Neural progenitor cell (in vitro differentiated cells): ENCODE measurements at places on chromosomes 6 and 20. TPM values are rescaled to one million over a fixed set of nuclear protein-coding genes. Genes with fewer than 3 reads are reported as not detected.

DNA sequence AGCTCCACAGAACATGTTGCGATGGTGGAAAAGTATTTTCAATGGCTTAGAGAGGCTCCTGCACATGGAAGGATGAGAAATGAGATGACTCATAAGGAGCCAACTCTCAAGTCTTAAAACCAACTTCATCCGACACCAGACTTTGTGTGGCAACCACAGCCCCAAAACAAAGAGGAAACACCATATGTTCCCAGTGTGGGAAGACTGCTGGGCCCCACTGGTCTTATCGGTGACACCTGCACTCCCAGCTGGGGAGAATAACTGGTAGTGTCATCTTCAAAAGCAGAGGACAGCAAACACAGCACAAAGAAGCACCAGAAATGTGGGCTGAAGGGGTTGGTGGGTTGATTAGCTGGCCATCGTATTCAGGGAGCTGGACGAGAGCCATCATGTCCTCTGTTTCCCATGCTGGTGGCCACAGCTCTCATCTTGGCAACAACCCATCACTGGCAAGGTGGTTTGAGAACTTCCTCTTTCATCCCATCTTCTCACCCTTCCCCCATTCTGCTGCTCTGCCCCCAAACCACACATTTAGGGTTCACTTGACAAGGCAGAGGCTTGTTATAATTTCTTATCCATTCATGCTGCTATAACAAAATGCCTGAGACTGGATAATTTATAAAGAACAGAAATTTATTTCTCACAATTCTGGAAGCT is 46.0 kb upstream of the TASP1 start:
- no peak for DNase-seq

- no peak for DNase-seq
These were observed 42.5 kb upstream of the FERMT1 start for GRCh38 chr20:6165346-6165745.

- no peak for DNase-seq
These were observed 98.6 kb downstream of the NDUFAF5 start for GRCh38 chr20:13883425-13883824.

GRCh38 chr6:12196326-12196936 is 93.7 kb upstream of the EDN1 start:
- DNase-seq: no peak

GRCh38 chr6:31157513-31158139 is at the start of gene CCHCR1:
Gene CCHCR1, minus strand, starts transcription at chr6:31157802. Its CDS starts 202 bp downstream, at chr6:31157600.
- DNase-seq: peak; percentile 46

- no peak for DNase-seq
These were observed 193.8 kb downstream of the PLCB4 start for GRCh38 chr20:9262653-9263194.

DNA sequence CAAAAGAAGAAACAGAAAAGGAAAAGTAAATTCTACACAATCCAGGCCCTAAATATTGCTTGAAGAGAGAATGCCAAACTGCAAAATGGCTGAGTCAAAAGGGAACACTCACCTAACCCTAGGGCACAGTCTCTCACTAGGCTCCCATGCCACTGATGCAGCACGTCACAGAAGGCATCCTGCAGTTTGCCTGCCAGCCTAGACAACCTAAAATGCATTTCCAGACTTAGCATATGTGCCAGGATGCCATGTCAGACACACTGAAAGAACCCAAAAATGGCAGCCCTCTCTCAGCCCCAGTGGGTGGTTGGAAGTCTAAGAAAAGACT is 10.6 kb upstream of the SIRPD start:
- no peak for DNase-seq

DNA sequence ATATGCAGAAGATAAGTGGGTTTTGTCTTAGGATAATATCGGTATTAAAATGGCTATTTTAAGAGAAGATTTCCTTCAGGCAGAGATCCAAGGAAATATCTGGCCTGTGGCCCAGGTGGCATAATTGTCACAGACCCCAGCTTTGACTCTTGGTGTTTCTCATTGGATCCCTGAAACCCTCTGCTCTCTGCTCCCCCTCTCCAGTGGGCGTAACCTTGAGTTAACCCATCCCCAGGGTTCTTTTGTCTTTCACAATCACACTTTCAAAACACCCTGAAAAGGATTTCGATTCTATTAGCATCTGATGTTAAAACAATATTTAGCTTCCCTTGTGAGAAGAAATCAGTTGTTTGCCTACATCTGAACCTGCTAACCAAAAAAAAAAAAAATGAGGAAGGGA is 7.2 kb downstream of the SSTR4 start:
- DNase-seq: peak; percentile 27

GRCh38 chr6:122790423-122791309 is 1.6 kb downstream of the SMPDL3A start:
- no peak for DNase-seq

- DNase-seq: peak; percentile 13
These were observed 1.7 kb upstream of the FBXO5 start for GRCh38 chr6:152984513-152984872.

- no peak for DNase-seq
These were observed 99.6 kb downstream of the PREX1 start for GRCh38 chr20:48728042-48728825.

- DNase-seq: no peak
These were observed 104.6 kb upstream of the CDYL start for GRCh38 chr6:4671587-4672115.

- peak; percentile 3 for DNase-seq
These were observed 279.2 kb downstream of the PTPRK start for GRCh38 chr6:128241216-128241615.

DNA sequence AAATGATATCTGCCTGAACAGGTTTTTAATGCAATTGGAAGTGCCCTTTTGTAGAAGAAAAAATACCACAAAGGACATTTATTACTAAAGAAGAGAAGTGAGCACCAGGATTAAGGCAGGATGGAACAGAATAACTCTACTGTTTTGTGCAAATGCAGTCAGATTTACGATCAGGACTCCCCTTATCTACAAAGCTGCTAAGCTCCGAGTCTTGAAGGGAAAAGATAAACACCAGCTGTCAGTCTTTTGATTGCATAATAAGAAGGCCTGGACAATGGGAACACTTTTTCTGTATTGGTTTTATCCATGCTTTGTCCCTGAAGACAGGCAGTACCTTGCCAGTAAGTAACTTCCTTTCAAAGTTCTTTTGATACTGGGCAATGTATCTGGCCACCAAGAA is 797.9 kb upstream of the SLC35B3 start:
- DNase-seq: no peak

DNA sequence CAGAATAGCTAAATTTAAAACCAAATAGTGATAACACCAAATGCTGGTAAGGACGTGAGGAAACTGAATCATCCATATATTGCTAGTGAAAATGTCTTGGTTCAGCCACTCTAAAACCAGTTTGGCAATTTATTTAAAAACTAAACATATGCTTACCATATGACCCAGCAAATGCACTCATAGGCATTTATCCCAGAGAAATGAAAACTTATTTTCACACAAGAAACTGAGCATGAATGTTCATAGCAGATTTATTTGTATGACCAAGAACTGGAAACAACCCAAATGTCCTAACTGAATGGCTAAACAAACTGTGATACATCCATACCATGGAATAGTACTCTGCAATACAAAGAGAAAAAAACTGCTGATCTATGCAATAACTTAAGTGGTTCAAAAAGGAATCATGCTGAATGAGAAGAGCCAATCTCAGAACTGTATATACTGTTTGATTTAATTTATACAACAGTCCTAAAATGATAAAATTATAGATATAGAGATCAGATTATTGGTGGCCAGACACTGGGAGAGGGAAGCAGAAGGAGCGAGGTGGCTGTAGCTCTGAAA is 115.6 kb upstream of the ADGRF1 start:
- DNase-seq: no peak

- DNase-seq: peak; percentile 15
These were observed 30.0 kb downstream of the CDKAL1 start for GRCh38 chr6:20564269-20564668.

GRCh38 chr6:75761489-75761888 is 12.4 kb downstream of the MYO6 start:
- no peak for DNase-seq

GRCh38 chr6:79813854-79814709 is 133.3 kb downstream of the ELOVL4 start:
- peak; percentile 86 for DNase-seq

- no peak for DNase-seq
These were observed 153.3 kb upstream of the ENPP5 start for GRCh38 chr6:46323966-46324622.

GRCh38 chr6:24933868-24934401 is 1.8 kb downstream of the RIPOR2 start:
- DNase-seq: peak; percentile 83

The CDSN gene
- not detected in 2 replicates for total RNA-seq

The RARS2 gene
- 39.0 and 53.6 TPM in 2 replicates for total RNA-seq

The FKBP1C gene
- 0.34 TPM in 1 of 2 replicates, not detected in the other for total RNA-seq

The RCAN2 gene
- total RNA-seq: 5.8 and 6.7 TPM in 2 replicates

The RFX6 gene
- total RNA-seq: not detected in 2 replicates

The AIF1 gene
- not detected in 2 replicates for total RNA-seq

The GSTA5 gene
- not detected in 2 replicates for total RNA-seq

The FOXQ1 gene
- not detected in 2 replicates for total RNA-seq

The SIRPB1 gene
- total RNA-seq: 0.62 TPM in 1 of 2 replicates, not detected in the other

The NOX3 gene
- total RNA-seq: not detected in 2 replicates

The FITM2 gene
- 1.4 and 1.9 TPM in 2 replicates for total RNA-seq

The TREML1 gene
- not detected in 2 replicates for total RNA-seq

The C6orf15 gene
- not detected in 2 replicates for total RNA-seq

The LTA gene
- total RNA-seq: not detected in 2 replicates
